ENCODE measurements at places on chromosomes 16 and 17. TPM values are rescaled to one million over a fixed set of nuclear protein-coding genes. Genes with fewer than 3 reads are reported as not detected.

The ZNF469 gene
- 2.0 TPM for total RNA-seq

The RAB34 gene
- 142 TPM for total RNA-seq

GRCh38 chr17:45430738-45431530 is 1.7 kb downstream of the ARHGAP27 start:
- peak; percentile 37 for DNase-seq

DNA sequence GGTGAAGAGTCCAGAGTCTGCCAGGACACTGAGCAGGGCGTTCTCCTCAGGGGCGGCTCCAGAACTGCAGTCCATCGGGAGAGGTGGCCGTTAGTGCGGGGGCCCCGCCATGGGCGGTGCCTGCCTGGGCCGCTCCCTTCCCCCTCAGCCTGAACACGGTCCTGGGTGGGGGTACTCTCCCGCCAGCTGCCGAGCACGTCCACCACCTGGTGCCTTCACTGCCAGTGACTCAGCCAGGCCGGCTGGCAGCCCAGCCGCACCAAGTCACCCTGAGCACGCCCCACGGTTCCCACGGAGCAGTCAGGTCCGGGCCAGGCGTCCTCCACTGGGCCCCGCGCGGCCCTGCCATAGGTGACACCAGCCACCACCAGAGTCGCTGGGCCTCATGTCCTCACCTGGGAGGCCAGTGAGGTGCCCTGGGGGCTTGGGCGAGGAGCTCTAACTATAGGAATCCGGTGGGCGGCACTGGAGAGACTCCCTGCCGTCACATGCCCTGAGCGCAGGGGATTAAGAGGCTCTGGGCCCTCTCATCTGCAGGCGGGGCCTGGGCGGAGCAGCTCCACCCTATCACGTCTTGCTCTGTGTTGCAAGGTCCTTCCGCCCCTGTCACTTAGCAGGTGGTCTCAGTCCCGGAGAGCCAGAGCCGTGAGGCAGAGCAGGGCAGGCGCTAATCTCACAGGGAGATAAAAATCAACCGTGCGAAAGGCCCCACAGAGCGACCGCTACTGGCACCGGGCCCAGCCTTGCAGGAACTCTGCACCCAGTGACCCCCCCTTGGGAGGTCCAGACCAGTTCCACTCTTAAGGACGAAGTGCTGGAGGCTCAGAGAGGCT is 14.3 kb downstream of the PIEZO1 start:
- DNase-seq: peak; percentile 57

GRCh38 chr16:75837264-75837663 is 111.0 kb upstream of the CPHXL start:
- no peak for DNase-seq

All from adrenal gland (tissue), 19 donors.